Kidney epithelial cell (primary cell): ENCODE measurements at places on chromosomes 2 and 18. TPM values are rescaled to one million over a fixed set of nuclear protein-coding genes. Genes with fewer than 3 reads are reported as not detected.

TIA1 gene
- total RNA-seq = 64.6 and 65.7 TPM in 2 replicates

NETO1 gene
- total RNA-seq = 7.1 and 7.5 TPM in 2 replicates

SAG gene
- total RNA-seq = not detected in 2 replicates

DNA sequence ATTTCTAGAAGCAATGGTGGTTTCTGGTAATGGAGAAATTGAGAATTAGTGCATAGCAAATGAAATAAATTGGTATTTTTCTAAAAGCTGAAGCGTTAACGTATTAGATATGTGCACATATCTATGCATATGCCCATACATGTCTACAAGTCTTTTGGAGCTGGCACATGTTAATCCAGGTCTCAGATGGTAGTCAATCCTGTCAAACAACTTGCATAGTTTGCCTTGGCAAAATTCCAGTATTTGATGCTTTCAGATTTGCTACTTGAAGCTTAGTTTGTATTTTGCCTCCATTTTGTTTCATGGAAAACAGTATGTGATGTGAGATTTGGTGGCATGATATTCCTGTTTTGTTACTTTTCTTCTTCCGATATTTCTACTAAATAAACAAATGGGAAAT lies 304.6 kb downstream of the PARD3B start:
- DNase-seq = no peak

GRCh38 chr2:67311536-67311935 lies 85.6 kb upstream of the ETAA1 start:
- peak; percentile 37 for DNase-seq

DNA sequence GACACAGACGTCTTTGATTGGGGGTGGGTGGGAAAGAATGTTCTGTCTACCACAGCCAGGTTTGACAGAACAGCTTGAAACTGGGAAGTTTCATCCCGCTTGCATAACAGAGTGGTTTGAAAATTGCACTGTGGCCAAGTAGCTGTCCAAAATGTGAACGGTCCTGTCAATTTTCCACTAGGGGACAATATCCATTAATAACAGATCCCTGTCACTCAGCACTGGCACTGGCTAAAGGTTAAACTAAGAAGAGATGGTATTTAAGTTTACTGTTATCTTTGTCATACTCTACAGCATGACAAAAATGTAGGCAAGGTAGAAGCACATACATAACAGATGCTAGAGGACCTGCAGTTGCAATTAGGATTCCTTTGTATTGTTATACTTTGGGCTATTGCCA lies 55.6 kb upstream of the ACMSD start:
- DNase-seq = peak; percentile 49

- no peak for DNase-seq
Measured at GRCh38 chr2:65030476-65031332, 25.5 kb upstream of the CEP68 start.

DNA sequence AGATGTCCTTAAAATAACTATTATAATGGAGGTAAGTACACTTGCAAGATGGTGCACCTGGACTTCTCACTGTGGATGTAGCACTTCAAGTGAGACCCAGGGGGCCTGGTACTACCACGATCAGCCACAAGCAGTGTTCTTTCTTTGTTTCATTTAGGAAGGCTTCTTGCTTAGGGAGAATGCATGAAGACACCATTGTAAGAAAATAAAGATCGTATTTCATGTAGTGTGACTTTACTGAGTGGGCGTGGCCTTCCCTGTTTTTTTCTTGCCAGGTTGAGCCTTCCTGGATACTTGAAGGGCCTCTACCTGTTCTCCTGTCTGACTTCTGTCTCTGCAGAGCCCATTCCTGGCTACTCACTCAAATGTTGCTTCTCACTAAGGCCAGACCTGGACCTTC lies 615.6 kb upstream of the SOX11 start:
- DNase-seq = no peak
